ENCODE measurements at places on chromosomes 4 and X. TPM values are rescaled to one million over a fixed set of nuclear protein-coding genes. Genes with fewer than 3 reads are reported as not detected.

Gene SULT1B1
- polyA plus RNA-seq: not detected

Gene CXCL11
- polyA plus RNA-seq: not detected

Gene SATL1
- polyA plus RNA-seq: not detected

Gene GRPR
- 0.34 TPM for polyA plus RNA-seq

Gene RTL9
- polyA plus RNA-seq: 0.18 TPM

Gene TMPRSS11F
- polyA plus RNA-seq: not detected

Gene PRDM8
- polyA plus RNA-seq: 2.7 TPM

Gene BEX1
- polyA plus RNA-seq: 38.6 TPM

Gene MAGEA10
- not detected for polyA plus RNA-seq

Measured in BJ (cell line).